Endothelial cell (in vitro differentiated cells): ENCODE measurements at places on chromosomes 7 and 10. TPM values are rescaled to one million over a fixed set of nuclear protein-coding genes. Genes with fewer than 3 reads are reported as not detected.

The PRPS1L1 gene
- not detected for total RNA-seq

The LRWD1 gene
- 30.3 TPM for total RNA-seq

The LOXL4 gene
- 1.8 TPM for total RNA-seq

The MEIG1 gene
- total RNA-seq = 0.80 TPM

The FEZF1 gene
- 0.28 TPM for total RNA-seq

The MINDY4 gene
- 4.7 TPM for total RNA-seq

The ZNF800 gene
- 29.4 TPM for total RNA-seq

The SUN3 gene
- not detected for total RNA-seq

The PPP1R17 gene
- 0.36 TPM for total RNA-seq

The C10orf67 gene
- not detected for total RNA-seq

The ARHGEF5 gene
- 11.9 TPM for total RNA-seq

The MDH2 gene
- total RNA-seq = 109 TPM

The RHOBTB1 gene
- total RNA-seq = 20.3 TPM

The REPIN1 gene
- 138 TPM for total RNA-seq

The CUL2 gene
- total RNA-seq = 43.4 TPM

The SORCS1 gene
- total RNA-seq = 0.56 TPM

The DHX32 gene
- total RNA-seq = 54.0 TPM

The GATA3 gene
- total RNA-seq = 70.9 TPM

The NKX1-2 gene
- total RNA-seq = 0.77 TPM

The PRKRIP1 gene
- 41.3 TPM for total RNA-seq

The KCNMA1 gene
- 5.1 TPM for total RNA-seq

The DPP6 gene
- 1.4 TPM for total RNA-seq

The ZNF117 gene
- 42.0 TPM for total RNA-seq

The CSTF2T gene
- total RNA-seq = 36.3 TPM

The MICU1 gene
- 39.9 TPM for total RNA-seq

The ACHE gene
- total RNA-seq = 3.0 TPM

The ZNF32 gene
- 25.7 TPM for total RNA-seq

The SPDYE3 gene
- total RNA-seq = not detected

The MTPN gene
- total RNA-seq = 183 TPM

The NME8 gene
- total RNA-seq = not detected

The RARRES2 gene
- 4.9 TPM for total RNA-seq

The FFAR4 gene
- total RNA-seq = not detected

The ACSL5 gene
- total RNA-seq = 0.64 TPM

The OGDHL gene
- 7.5 TPM for total RNA-seq

The CNPY1 gene
- not detected for total RNA-seq

The C10orf53 gene
- not detected for total RNA-seq

The CALCR gene
- total RNA-seq = 0.62 TPM

The BTBD16 gene
- total RNA-seq = 0.23 TPM

The RNLS gene
- total RNA-seq = 6.0 TPM

The UPK3B gene
- 0.87 TPM for total RNA-seq

The STAM gene
- total RNA-seq = 22.0 TPM

The MEOX2 gene
- total RNA-seq = 0.10 TPM

The POLD2 gene
- 39.9 TPM for total RNA-seq

The GDF2 gene
- not detected for total RNA-seq

The CISD1 gene
- total RNA-seq = 38.1 TPM

The NEUROD6 gene
- total RNA-seq = not detected

The LIPJ gene
- not detected for total RNA-seq

The HTRA1 gene
- 72.3 TPM for total RNA-seq

The RBM28 gene
- total RNA-seq = 42.8 TPM

The CNPY4 gene
- 28.3 TPM for total RNA-seq

The BCCIP gene
- total RNA-seq = 39.4 TPM

The ATP6V0A4 gene
- not detected for total RNA-seq

The GOLGA7B gene
- 2.5 TPM for total RNA-seq

The CFAP43 gene
- 0.56 TPM for total RNA-seq
